PC-9 (cell line): ENCODE measurements at places on chromosomes 1 and 21. TPM values are rescaled to one million over a fixed set of nuclear protein-coding genes. Genes with fewer than 3 reads are reported as not detected.

GRCh38 chr1:240516069-240516468 is 95.9 kb downstream of the GREM2 start:
- no peak for DNase-seq

- no peak for DNase-seq
These were observed 370.4 kb upstream of the ST6GALNAC5 start for GRCh38 chr1:76496871-76497270.

GRCh38 chr1:218078916-218079315 is 206.2 kb upstream of the RRP15 start:
- no peak for DNase-seq

GRCh38 chr1:184146202-184146601 is 94.7 kb downstream of the TSEN15 start:
- DNase-seq = no peak

Gene MNDA
- total RNA-seq = not detected in 2 replicates

Gene GPX7
- total RNA-seq = 0.43 TPM in 1 of 2 replicates, not detected in the other

Gene CYP2J2
- total RNA-seq = 1.6 and 2.1 TPM in 2 replicates

GRCh38 chr1:159828176-159828575 is 1.5 kb downstream of the SLAMF8 start:
- no peak for DNase-seq

Gene LRRC8C
- 2.0 and 2.2 TPM in 2 replicates for total RNA-seq

Gene CELA3B
- not detected in 2 replicates for total RNA-seq

- peak; percentile 16 for DNase-seq
These were observed 11.0 kb downstream of the DMRTB1 start for GRCh38 chr1:53470155-53470554.

GRCh38 chr1:177811429-177811828 is 158.4 kb downstream of the SEC16B start:
- no peak for DNase-seq

DNA sequence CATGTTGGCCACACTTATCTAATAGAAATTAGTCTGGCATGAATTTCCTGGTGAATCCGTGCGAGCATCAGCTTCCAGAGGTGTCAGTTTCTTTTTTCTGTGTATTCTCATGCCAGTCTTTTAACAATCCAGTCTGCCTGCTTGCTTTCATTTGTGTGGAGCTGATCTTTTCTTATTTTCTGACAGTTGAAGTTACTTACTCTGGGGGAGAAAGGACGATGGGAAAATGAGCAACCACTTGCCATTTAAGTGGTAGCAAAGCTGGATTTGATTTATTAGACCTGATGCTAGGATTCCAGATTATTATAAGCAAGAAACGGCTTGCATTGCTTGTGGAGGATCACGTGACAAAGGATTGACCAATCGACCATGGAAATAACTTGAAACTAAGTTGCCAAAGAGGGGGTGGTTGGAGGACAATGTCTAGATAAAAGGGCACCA is 24.3 kb upstream of the APP start:
- DNase-seq = no peak

Gene CD1D
- not detected in 2 replicates for total RNA-seq

Gene FBLIM1
- total RNA-seq = 57.2 and 114 TPM in 2 replicates

- no peak for DNase-seq
These were observed 224.9 kb downstream of the BACH1 start for GRCh38 chr21:29523646-29524045.

GRCh38 chr1:52914463-52914862 is 7.1 kb downstream of the ECHDC2 start:
- no peak for DNase-seq

Gene NGF
- total RNA-seq = 5.5 and 9.7 TPM in 2 replicates

GRCh38 chr1:93625582-93626327 is 55.9 kb downstream of the BCAR3 start:
- peak; percentile 72 for DNase-seq

DNA sequence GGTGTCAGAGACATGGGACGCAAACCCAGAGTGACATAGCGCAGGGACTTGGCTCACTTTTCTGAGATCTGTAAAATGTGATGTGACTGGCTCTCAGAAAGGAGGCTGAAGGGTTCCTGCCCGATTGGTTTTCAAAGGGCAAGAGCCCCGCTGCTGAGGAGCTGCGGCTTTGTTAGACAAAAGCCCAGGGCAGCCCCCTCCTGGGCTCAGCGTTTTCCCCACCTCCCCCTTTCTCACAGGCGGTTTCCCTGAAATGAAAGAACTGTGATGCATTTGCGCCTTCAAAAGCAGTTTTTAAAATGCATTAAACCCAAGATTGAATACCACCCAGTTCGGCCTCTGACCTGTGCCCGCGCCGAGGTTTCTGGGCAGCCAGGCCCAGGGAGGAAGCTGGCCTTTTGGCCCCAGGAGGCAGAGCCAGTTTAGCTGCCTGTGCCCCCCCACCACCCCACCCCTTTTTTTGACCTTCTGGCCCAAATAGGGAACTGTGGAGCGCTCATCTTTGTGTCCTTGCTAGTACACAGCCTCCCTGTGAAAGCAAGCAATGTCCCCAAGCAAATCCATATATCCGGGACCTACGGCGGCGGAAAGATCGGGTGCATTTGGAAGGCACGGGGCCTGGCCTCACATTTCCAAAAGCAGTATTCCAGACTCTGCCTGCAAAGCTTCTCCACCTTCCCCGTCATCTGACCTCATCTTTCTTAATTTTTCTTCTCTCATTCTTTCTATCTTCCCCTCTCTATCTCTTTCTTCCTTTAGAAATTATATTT is 28.6 kb downstream of the CD247 start:
- DNase-seq = no peak

DNA sequence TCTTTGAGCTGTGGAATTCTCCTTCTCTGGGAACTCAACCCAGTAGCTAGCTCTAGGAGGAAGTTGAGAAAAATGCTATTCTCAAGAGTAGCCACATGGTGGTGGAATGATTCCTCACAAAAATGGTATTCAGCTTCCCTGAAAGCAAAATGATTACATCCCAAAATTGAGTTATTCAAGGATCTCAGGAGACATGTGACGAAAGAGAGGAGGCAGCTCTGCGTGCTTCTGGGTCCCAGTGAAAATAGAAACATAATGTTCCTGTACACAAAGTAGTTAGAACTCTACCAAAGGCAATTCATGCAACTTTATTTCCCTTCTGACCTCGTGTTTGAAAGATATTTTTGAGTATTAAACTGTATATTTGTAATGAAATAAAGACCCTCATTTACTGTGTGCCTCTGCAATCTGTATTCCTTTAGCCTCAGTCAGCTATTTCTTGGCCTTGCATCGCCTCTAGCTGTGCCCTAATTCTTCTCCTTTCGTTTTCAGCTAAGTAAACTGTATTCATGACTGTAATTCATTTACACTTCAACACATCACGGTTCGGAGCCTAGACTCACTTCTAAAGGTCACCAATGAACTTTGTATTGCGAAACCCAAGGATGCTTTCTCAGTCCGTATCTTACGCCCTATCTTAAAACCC is 167.3 kb downstream of the FASLG start:
- DNase-seq = peak; percentile 51

- no peak for DNase-seq
These were observed 57.6 kb downstream of the ETS2 start for GRCh38 chr21:38863291-38863690.

Gene PPOX
- 23.1 and 26.4 TPM in 2 replicates for total RNA-seq

DNA sequence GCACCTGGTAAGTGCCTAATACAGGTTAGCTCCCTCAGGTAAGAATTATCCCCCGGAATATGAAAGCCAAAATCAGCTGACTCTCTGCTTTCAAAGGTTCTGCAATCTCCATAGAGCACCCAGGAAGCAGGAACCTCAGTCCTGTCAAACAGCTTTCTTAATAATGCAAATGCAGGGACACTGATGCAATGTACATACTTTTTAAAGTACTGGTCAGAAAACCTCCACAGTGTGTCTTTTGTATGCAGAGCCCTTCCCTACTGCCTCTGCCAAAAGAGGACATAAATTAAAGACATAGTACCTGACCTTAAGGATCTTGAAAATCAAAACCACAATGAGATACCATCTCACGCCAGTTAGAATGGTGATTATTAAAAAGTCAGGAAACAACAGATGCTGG is 365.0 kb upstream of the KAZN start:
- no peak for DNase-seq

DNA sequence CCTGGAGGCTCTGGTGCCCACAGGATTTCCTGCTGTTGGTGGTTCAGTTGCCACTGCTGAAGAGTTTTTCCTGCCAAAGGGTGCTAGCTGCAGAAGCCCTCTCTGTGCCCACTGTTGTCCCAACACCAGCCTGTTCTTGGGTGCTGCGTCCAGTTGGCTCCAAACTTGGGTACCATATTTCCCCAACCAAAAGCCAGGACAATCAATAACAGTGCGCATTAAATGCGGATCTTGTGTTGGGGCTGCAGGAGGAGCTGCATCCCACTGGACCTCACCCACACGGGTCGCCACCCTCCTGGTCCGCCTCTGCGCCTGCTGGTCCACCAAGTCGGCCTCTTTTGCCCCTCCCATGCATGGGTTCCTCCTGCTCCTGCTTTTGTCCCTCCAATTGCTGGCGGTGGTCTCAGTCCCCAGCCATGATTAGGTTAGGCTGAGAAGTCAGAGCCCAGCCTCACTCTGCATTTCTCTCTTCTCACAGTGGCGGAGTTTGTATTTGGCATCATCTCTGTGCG is 9.8 kb downstream of the ABCG1 start:
- no peak for DNase-seq
